ENCODE measurements at places on chromosomes 4 and X.
A peak's percentile ranks its signal among the peaks of the same experiment; 100 is the strongest.

- no peak for DNase-seq
Measured at GRCh38 chrX:136207546-136207945, 43.7 kb downstream of the MAP7D3 start.

- no peak for DNase-seq
Measured at GRCh38 chr4:16117164-16117563, 33.3 kb upstream of the PROM1 start.

GRCh38 chr4:16196482-16197393 lies 29.5 kb downstream of the TAPT1 start:
- no peak for DNase-seq

GRCh38 chr4:155426953-155427352 lies 50.2 kb upstream of the MAP9 start:
- DNase-seq, result no peak

DNA sequence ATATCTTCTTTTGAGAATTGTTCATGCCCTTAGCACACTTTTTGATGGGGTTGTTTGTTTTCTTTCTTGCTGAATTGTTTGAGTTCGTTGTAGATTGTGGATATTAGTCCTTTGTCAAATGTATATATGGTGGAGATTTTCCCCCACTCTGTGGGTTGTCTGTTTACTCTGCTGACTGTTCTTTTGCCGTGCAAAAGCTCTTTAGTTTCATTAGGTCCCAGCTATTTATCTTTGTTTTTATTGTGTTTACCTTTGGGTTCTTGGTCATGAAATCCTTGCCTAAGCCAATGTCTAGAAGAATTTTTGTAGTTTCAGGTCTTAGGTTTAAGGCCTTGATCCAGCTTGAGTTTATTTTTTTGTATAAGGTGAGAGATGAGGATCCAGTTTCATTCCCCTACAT lies 1372.6 kb upstream of the TENM3 start:
- no peak for DNase-seq

GRCh38 chrX:39204945-39205344 lies 403.7 kb downstream of the MID1IP1 start:
- peak; percentile 27 for DNase-seq

GRCh38 chr4:41512136-41512535 lies 25.8 kb upstream of the LIMCH1 start:
- DNase-seq, result no peak

- DNase-seq, result no peak
Measured at GRCh38 chr4:42348247-42348646, 49.0 kb upstream of the SHISA3 start.

- no peak for DNase-seq
Measured at GRCh38 chr4:88719381-88719780, 21.8 kb upstream of the NAP1L5 start.

DNA sequence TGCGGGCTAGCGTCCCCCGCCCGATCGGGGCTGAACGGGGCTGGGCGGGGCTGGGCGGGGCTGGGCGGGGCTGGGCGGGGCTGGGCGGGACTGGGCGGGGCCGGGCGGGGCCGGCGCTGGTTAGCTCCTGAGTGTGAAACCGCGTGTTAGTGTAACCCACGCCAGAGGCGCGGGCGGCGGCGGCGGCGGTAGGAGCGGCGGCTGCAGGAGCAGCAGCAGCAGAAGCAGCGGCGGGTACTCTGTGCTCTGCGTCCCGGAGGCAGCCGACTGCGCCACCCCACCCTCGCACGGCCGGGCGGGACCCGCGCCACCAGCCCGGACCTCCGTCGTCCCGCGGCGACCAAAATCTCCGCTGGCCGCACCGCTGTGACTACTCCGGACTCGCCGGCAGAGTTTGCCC lies 128.1 kb downstream of the LAS1L start:
- DNase-seq, result no peak

- no peak for DNase-seq
Measured at GRCh38 chr4:150150629-150151062, 72.4 kb downstream of the DCLK2 start.

GRCh38 chr4:26937139-26937538 lies 76.5 kb downstream of the STIM2 start:
- no peak for DNase-seq

- no peak for DNase-seq
Measured at GRCh38 chr4:48346594-48346993, 5.3 kb downstream of the SLAIN2 start.

GRCh38 chrX:150238632-150239382 lies 124.3 kb upstream of the MAMLD1 start:
- no peak for DNase-seq

- DNase-seq, result peak; percentile 23
Measured at GRCh38 chr4:1285790-1286553, 3.7 kb upstream of the MAEA start.

GRCh38 chr4:88696630-88697029 lies 999 bp downstream of the NAP1L5 start:
- no peak for DNase-seq

DNA sequence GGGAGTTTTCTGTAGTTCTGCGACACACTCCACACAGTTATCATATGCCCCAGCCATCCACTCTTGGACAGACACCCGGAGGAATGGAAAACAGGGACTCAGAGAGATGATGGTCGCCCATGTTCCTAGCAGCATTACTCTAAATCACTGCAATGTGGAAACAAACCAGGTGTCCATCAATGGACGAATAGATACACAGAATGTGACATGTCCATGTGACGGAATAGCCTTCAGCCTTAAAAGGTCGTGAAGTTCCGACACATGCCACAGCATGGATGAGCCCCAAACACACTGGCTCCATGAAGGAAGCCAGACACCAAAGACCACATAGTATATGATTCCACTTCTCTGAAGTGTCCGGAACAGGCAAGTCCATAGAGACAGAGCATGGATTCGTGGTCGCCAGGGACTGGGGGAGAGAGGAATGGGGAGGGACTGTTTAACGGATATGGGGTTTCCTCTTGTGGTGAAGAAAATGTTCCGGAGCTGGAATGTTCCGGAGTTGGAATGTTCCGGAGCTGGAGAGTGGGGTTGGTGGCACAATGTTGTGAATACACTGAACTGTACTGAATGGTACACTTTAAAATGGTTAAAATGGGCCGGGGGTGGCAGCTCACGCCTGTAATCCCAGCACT lies 28.7 kb upstream of the AFAP1 start:
- DNase-seq, result no peak

- no peak for DNase-seq
Measured at GRCh38 chrX:147565237-147565636, 346.5 kb upstream of the FMR1 start.

- DNase-seq, result no peak
Measured at GRCh38 chr4:168453146-168453545, 27.1 kb downstream of the DDX60L start.

GRCh38 chr4:2412534-2412884 lies 5.9 kb downstream of the ZFYVE28 start:
- DNase-seq, result peak; percentile 49

GRCh38 chr4:186653969-186654368 lies 69.7 kb downstream of the FAT1 start:
- DNase-seq, result no peak

GRCh38 chr4:145058256-145058655 lies 39.7 kb downstream of the ANAPC10 start:
- DNase-seq, result no peak

DNA sequence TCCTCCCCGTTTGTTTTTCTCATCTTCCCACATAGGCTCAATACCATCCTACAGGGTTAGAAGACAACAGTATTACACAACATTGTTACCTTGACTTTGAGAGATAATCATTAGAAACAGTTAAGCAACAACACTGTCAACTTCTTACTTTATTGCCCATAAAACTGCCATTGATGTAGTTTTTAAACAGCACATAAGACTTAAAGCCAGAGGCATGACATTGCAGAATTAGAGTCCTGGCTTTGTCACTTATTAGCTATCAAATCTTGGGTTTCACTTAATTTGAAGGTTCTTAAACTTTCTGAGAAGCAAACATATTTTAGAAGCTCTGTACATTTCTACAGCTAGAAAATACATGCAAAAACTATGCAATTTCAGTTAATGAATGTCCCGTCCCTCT lies 41.8 kb downstream of the EIF4E start:
- no peak for DNase-seq

- no peak for DNase-seq
Measured at GRCh38 chr4:100907465-100908454, 389.9 kb upstream of the EMCN start.

GRCh38 chr4:74428276-74428675 lies 16.7 kb upstream of the AREG start:
- no peak for DNase-seq

- DNase-seq, result no peak
Measured at GRCh38 chrX:25002661-25003020, 13.1 kb downstream of the ARX start.

GRCh38 chr4:15501941-15502340 lies 32.3 kb downstream of the CC2D2A start:
- DNase-seq, result no peak

DNA sequence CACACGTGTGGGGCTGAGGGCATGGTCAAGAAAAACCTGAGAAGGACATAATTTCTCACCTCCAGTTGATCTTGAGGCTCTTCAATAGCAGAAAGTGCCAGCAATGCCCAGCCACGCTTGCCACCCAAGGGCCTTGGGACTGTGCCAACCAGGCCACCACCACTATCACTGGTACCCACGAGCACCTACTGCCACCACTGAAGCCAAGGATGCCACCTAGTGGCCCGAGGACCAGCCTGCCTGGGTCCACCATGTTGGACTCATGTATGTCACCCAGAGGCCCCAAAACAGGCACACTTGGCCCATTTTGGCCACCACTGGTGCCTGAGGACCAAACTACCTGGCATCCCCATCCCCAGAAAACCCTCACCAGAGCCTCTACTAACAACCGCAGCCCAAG lies 191.8 kb downstream of the ADAM29 start:
- no peak for DNase-seq

DNA sequence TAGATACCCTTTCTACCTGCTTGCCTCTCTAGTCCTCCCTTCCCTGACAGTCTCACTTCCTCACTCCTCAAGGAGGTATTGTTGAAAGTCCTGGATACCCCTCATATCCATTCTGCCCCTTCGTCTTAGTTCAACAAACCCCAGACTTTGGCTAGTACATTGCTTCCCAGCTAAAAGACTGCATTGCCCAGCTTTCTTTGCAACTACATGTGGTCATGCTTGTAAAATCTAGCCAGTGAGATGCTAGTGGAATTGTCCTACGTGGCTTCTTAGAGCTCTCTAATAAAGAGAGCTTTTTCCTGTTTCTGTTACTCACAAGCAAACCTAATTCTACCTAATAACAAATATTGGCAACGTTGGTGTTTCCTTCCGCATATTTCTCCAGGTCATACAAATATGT lies 237.9 kb upstream of the PSAPL1 start:
- no peak for DNase-seq

DNA sequence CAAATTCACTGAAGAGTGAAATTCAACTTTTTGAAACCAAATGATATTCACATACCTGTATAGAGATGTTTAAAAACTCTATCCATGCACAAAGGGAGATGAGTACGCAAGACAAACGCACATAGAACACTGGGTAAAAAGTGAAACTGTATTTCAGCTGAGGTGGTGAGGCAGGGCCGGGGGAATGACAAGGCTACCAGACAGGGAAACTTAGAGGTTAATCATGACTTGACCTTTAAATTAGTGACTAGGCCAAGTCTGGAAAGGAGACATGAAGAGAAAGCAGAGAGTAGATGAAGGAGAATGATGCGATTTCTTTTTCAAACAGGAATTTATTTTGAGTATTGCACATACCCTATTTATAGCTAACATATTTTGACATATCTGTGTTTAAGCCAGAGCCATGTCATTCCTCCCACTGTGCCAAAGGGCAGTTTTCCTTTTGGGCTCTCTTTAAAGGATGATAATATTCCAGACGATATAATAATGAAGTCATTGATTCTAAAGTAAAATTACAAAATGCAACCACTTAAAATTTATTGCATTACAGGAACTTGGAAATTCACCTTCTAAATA lies 49.4 kb downstream of the ARHGEF6 start:
- DNase-seq, result no peak

GRCh38 chr4:6907658-6908191 lies 1.9 kb upstream of the TBC1D14 start:
- DNase-seq, result no peak

GRCh38 chr4:52618795-52619590 lies 40.1 kb downstream of the USP46 start:
- no peak for DNase-seq

DNA sequence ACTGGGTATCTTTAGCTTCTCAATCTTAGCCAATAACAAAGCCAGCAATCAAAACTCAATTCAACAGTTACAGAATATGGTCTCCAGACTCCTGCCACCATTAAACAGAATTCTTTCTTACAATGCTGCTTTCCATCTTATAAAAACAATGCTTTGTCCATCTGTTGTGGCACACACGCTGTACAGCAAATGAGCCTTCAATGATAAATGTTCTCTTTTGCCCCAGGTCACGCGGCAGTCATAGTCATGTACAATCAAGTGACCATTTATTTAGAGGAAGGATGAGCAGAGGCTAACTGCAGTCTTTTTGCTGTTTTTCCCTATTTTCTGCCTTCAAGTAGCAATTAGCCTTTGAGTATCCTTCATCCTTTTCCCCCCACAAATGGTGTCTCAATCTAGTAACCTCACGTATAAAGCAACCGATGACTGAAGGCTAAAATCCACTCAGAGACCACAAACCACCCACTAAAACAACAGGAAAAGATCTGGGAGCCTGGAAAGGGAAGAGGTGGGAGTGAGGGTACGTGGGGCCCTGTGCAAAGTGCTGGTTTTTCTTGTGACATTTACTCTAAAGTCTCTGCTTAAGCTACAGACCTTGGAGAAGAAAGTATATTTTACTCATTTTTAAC lies 24.4 kb downstream of the TRIM2 start:
- DNase-seq, result no peak

DNA sequence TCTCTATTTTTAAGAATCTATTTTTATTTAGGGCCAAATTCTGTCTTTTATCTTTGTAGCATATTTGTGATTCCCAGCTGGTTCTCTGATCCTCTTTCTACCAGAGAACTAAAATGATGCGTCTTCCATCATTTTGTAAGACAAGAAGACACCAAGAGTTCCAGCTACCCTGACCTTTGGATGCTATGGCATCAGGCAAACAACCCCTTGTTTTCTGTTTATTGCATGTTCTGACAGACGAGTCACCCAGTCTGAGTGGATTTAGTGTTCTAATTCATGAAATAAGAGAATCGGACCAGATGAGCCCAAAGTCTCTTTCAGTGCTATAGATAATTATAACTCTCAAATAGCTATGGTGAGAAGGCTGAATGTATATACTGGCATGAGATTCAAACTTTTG lies 69.7 kb downstream of the ZFYVE28 start:
- DNase-seq, result no peak

DNA sequence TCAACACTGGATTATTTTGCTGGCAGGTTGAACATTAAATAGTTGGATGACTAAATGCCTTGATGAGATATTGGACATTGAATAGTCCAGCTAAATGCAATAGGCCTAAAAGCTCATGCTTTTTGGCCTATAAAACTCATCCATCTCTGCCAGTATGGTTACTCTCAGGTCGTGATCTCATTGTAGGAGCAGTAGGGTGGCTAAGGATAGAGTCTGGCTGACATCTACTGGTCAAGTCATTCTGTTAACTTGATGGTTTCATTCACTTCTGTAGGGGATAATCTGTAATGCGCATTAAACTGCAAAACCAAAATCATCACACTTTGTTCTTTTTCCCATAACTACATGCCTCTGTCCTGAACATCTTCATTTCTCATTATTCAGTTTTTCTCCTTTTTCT lies 227.0 kb downstream of the DKK2 start:
- no peak for DNase-seq

GRCh38 chr4:176217510-176217909 lies 22.1 kb upstream of the SPATA4 start:
- no peak for DNase-seq

- no peak for DNase-seq
Measured at GRCh38 chrX:79564362-79564761, 197.2 kb upstream of the ITM2A start.

Measured in activated CD4-positive, alpha-beta T cell treated with anti-CD3 and anti-CD28 coated beads for 24 hours (primary cell).